ENCODE measurements at places on chromosomes 3 and 15. TPM values are rescaled to one million over a fixed set of nuclear protein-coding genes. Genes with fewer than 3 reads are reported as not detected.

The AMOTL2 gene
- 72.8 TPM for total RNA-seq

The TMEM207 gene
- not detected for total RNA-seq

The SLITRK3 gene
- not detected for total RNA-seq

The NCKIPSD gene
- total RNA-seq: 66.8 TPM

The EBLN2 gene
- 11.6 TPM for total RNA-seq

The XYLB gene
- 39.6 TPM for total RNA-seq

The STRA6 gene
- total RNA-seq: not detected

The GP5 gene
- total RNA-seq: not detected

The CAND2 gene
- 1.4 TPM for total RNA-seq

The SAMMSON gene
- not detected for total RNA-seq

The MCF2L2 gene
- total RNA-seq: 0.67 TPM

The C2CD4B gene
- total RNA-seq: 1.8 TPM

The AP2M1 gene
- 191 TPM for total RNA-seq

The CDCP1 gene
- total RNA-seq: 29.7 TPM

The PRTG gene
- total RNA-seq: 0.19 TPM

The ARHGEF26 gene
- 27.5 TPM for total RNA-seq

The RHOV gene
- total RNA-seq: 0.88 TPM

The KNL1 gene
- 18.1 TPM for total RNA-seq

The SLC15A2 gene
- 0.76 TPM for total RNA-seq

The PLA2G4D gene
- total RNA-seq: not detected

The INKA1 gene
- not detected for total RNA-seq

The LRRIQ4 gene
- total RNA-seq: not detected

The DNAH1 gene
- 42.1 TPM for total RNA-seq

The CHRNA7 gene
- total RNA-seq: 37.5 TPM

The ACKR2 gene
- total RNA-seq: 0.83 TPM

The PTX3 gene
- not detected for total RNA-seq

The LYSMD2 gene
- 14.4 TPM for total RNA-seq

The SLC6A1 gene
- total RNA-seq: 5.0 TPM

The TEX55 gene
- total RNA-seq: not detected

The ABHD10 gene
- 15.3 TPM for total RNA-seq

The MED12L gene
- 0.13 TPM for total RNA-seq

The SLC12A8 gene
- total RNA-seq: 26.0 TPM

The SKIC8 gene
- 42.4 TPM for total RNA-seq

The ERICH6 gene
- not detected for total RNA-seq

The ERC2 gene
- not detected for total RNA-seq

The HYAL1 gene
- total RNA-seq: 5.1 TPM

The PAK2 gene
- total RNA-seq: 52.1 TPM

The MITF gene
- 2.1 TPM for total RNA-seq

The ZNF385D gene
- total RNA-seq: 1.1 TPM

The CTXN2 gene
- not detected for total RNA-seq

The RASGRF1 gene
- not detected for total RNA-seq

The ZXDC gene
- total RNA-seq: 74.7 TPM

The MST1R gene
- total RNA-seq: 114 TPM

The GABRG3 gene
- total RNA-seq: not detected

The FGF7 gene
- 45.4 TPM for total RNA-seq

The RCCD1 gene
- 10.2 TPM for total RNA-seq

The CHSY1 gene
- total RNA-seq: 9.2 TPM

The SGO1 gene
- total RNA-seq: 3.5 TPM

Data from Peyer's patch (tissue), 4 donors.